ENCODE measurements at places on chromosomes 6 and 20. TPM values are rescaled to one million over a fixed set of nuclear protein-coding genes. Genes with fewer than 3 reads are reported as not detected.

RAET1L gene
- 0.25 TPM for total RNA-seq

SLC22A2 gene
- not detected for total RNA-seq

CRYBG1 gene
- total RNA-seq, result 0.55 TPM

VGLL2 gene
- not detected for total RNA-seq

TNFRSF6B gene
- total RNA-seq, result 0.85 TPM

IMPG1 gene
- total RNA-seq, result not detected
